ENCODE measurements at places on chromosomes 1 and 21. TPM values are rescaled to one million over a fixed set of nuclear protein-coding genes. Genes with fewer than 3 reads are reported as not detected.

INSRR gene
- 0.46 TPM for total RNA-seq

LPGAT1 gene
- 88.1 TPM for total RNA-seq

UBXN10 gene
- 7.4 TPM for total RNA-seq

BMP8B gene
- total RNA-seq: 1.4 TPM

ZFP69B gene
- total RNA-seq: 10.6 TPM

RNF186 gene
- not detected for total RNA-seq

AMY2A gene
- not detected for total RNA-seq

FCRL5 gene
- total RNA-seq: not detected

CHRM3 gene
- 44.3 TPM for total RNA-seq

Data from diencephalon (tissue), 1 donor.